ENCODE measurements at places on chromosomes 4 and X. TPM values are rescaled to one million over a fixed set of nuclear protein-coding genes. Genes with fewer than 3 reads are reported as not detected.
A peak's percentile ranks its signal among the peaks of the same experiment; 100 is the strongest.

GRCh38 chrX:10526451-10526850 is 93.9 kb downstream of the MID1 start:
- H3K4me3 ChIP-seq = no peak overlapping the region
- no peaks in the 10 kb centered on the region for H3K4me1 ChIP-seq
- DNase-seq = no peak
- H3K27ac ChIP-seq = no peak overlapping the region
- no peaks in the 10 kb centered on the region for H3K36me3 ChIP-seq
- H3K27me3 ChIP-seq = no peaks in the 10 kb centered on the region

- peaks cover 2% of the 10 kb centered on the region for H3K36me3 ChIP-seq
- no peaks in the 10 kb centered on the region for H3K4me1 ChIP-seq
- H3K27me3 ChIP-seq = no peaks in the 10 kb centered on the region
- no peak overlapping the region for H3K4me3 ChIP-seq
These were observed 93.2 kb downstream of the SORBS2 start for GRCh38 chr4:185718578-185719499.

- no peak overlapping the region for H3K27ac ChIP-seq
- no peak for DNase-seq
- no peaks in the 10 kb centered on the region for H3K4me1 ChIP-seq
- no peaks in the 10 kb centered on the region for H3K27me3 ChIP-seq
- H3K36me3 ChIP-seq = no peaks in the 10 kb centered on the region
These were observed 21.8 kb downstream of the NOP14 start for GRCh38 chr4:2941138-2942036.

- H3K4me3 ChIP-seq = no peak overlapping the region
- H3K36me3 ChIP-seq = no peaks in the 10 kb centered on the region
- no peak overlapping the region for H3K27ac ChIP-seq
- DNase-seq = no peak
These were observed 24.5 kb upstream of the WDR1 start for GRCh38 chr4:10140866-10141759.

DNA sequence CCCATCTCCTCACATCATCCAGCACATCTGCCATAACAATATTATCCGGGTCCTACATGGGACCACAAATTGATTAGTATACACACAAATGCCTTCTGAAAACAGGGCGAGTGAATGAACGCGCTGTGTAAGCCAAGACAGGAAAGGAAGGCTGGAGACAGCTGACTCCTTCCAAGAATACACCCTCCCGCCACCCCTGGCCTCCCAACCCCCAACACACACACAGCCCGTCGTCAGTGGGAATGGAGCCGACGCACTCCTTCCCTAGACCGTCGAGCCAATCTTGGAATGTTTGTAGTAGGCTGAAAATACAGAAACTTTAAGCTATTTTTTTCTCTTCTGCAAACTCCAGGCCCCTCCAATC is 319 bp upstream of the MAGEH1 start:
- H3K36me3 ChIP-seq = no peaks in the 10 kb centered on the region
- peak overlapping the region; percentile 43 for H3K4me3 ChIP-seq
- DNase-seq = no peak
- no peaks in the 10 kb centered on the region for H3K4me1 ChIP-seq

The APBB2 gene
- total RNA-seq = 99.8 TPM

The GABRG1 gene
- total RNA-seq = not detected
